ENCODE measurements at places on chromosomes 12 and 14.
A peak's percentile ranks its signal among the peaks of the same experiment; 100 is the strongest.

DNA sequence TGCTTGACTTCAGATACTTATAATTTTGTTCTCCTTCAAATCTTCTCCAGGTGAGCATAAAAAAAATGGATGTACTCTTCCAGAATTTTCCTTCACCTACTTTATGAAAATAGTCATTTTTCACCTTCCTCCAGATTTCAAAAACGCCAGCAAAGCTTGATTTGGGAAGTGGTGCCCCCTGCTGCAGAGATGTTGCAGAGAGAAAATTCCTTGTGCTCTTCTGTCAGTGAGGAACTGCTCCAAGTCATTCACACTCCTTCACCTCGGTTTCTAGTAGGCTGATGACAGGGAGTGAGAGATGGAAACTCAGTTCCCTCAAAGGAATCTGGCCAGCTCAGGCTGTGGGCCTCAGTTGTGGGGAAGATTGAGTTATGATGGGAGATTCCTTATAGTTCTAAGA, 24.2 kb upstream of the RNASE3 start:
- DNase-seq, result no peak

- DNase-seq, result peak; percentile 66
These were observed 24.2 kb downstream of the SH2B3 start for GRCh38 chr12:111429828-111430432.

- no peak for DNase-seq
These were observed 97.3 kb downstream of the ESR2 start for GRCh38 chr14:64196814-64197411.

DNA sequence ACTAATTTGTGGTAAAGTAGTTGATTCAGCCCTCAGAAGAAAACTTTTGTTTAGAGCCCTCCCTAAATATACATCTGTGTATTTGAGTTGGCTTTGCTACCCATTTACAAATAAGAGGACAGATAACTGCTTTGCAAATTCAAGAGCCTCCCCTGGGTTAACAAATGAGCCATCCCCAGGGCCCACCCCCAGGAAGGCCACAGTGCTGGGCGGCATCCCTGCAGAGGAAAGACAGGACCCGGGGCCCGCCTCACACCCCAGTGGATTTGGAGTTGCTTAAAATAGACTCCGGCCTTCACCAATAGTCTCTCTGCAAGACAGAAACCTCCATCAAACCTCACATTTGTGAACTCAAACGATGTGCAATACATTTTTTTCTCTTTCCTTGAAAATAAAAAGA, 2.7 kb downstream of the FZD10 start:
- DNase-seq, result no peak

DNA sequence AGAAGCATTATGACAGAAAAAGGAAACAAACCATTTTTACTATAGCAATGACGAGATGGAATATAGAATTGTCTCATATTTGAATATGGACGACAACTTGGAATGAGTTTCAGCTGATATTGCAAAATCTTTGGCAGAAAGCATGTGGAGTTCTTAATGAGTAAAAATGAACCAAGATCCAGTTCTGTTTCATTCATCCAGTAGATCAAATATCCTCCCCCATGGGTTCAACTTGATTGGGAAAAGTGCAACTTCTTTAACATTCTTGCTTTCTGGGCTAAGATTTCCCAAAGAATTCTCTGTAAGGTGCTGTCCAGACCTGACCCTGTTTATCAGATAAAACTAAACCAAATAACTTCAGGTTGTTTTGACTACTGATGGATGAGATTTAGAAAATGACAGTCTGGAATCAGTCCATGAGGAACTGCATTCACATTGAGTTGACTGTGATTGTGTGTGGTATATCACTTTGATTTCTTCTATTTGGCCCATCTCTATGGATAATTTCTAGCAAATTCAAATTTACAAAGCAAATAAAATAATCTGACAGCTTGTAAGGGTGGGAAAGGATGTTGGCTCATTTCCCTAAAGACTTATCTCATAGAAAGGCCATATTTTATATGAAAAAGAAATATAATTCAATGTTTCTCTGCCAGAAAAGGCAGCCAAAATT, 267.4 kb downstream of the ADAMTS20 start:
- no peak for DNase-seq

- no peak for DNase-seq
These were observed 25.5 kb downstream of the SCARB1 start for GRCh38 chr12:124837958-124838803.

DNA sequence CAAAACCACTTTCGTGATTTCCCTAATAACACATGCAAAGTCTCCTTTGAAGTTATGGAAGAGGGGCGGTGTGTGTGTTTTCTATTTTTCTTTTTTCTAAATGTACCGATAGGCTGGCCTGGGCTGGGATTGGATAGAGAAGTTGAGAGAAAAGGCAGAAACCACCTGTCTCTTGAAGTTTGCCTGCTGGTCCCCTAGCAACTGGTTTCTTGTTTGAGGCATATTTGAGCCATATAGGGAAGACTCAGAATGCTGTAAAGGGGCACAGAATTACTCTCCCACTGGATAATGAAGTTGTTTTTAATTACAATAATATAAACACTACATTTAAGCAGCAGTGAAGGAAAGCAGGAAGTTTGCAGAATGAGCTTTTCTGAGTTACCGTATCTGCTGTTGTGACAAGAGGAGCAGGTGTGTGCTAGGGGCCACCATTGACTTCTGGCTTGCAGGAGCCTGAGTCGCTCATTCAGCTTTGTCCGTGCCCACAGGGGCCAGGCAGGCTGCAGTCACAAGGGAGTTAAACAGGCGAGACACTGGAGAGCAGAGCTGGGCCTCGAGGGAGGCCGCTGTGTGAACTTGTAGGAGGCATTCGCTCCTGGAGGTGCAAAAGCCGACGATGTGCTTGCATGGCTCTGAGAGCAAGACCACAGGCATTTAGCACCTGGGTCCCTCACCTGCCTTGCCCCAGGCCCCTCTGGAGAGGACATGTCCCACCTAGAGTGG, 173.8 kb upstream of the RGS6 start:
- DNase-seq, result no peak

- DNase-seq, result no peak
These were observed 261.1 kb downstream of the AKAP6 start for GRCh38 chr14:32590157-32590556.

- no peak for DNase-seq
These were observed 29.8 kb downstream of the TECPR2 start for GRCh38 chr14:102392506-102392905.

GRCh38 chr14:80003138-80003537, 208.2 kb downstream of the DIO2 start:
- no peak for DNase-seq

DNA sequence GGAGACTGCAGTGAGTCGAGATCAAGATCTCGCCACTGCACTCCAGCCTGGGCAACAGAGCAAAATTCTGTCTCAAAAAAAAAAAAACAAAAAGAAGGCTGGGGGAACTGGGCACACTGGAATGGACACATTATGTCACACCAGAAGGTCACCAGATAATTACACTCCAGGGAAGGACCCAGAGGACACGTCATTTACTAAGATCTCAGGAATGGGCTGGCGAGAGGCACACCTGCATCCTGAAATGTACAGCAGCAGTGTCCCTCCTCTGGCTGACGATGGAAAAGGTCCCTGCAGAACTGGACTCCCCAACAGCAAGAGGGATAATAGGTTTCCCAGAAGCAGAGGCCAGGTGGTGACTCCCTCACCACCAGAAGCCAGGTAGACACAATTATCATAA, 243.5 kb downstream of the BCL11B start:
- no peak for DNase-seq

DNA sequence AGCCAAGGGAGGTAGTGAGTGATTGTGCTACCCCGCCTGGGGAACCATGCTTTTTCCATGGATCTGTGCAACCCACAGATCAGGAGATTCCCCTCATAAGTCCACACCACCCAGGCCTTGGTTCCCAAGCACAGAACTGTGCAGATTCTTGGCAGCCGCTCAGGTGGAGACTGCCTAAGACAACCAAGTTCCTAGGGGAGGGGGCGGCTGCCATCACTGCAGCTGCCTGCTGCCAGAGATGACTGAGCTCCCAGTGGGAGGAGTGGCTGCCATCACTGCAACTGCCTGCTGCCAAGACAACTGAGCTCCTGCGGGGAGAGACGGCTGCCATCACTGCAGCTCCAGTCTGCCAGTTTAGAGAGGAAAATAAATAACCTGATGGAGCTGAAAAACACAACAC, 138.3 kb upstream of the GARIN2 start:
- DNase-seq, result no peak

GRCh38 chr14:83379436-83379835, 1845.8 kb upstream of the SEL1L start:
- no peak for DNase-seq

- DNase-seq, result no peak
These were observed 82.6 kb downstream of the C2CD5 start for GRCh38 chr12:22461786-22462185.

GRCh38 chr12:42421844-42422779, 96.1 kb downstream of the PPHLN1 start:
- DNase-seq, result no peak

DNA sequence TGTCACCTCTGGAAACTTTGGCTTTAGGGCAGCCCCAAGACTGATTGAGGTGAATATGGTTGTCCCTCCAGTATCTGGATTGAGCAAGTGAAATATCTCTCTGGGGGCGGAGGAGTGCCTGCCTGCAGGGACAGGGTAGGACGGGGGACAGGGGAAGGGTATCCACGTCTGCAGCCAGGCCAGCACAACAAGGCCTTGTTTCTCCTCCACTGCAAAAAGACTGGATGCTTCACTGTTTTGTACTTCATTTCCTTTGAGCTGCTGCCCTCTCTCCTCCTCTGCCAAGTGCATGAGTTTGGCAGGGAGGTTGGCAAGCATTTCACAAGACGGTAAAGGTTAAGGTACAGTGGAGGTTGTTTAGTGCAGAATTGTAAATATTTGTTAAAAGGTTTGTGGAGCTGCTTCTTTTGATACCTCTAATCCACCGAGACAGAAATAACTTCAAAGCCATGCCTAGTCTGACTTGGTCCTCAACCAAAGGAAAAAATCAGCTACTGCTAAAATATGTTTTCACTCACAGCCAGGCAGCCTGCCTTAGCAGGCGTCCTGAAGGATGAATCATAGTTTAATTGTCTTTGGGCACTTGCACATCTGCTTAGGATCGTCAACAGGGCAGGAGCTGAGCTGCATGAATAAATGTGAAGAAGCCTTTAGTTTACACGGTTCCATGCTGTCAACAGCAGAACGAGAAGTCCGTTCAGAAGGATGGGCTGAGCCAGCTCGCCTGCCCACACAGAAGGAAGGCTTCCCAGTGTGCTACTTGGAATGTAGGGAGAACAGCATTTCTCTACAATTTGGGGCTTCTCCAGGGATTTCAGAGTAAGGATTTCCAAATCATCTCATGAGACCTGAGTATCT, 269.7 kb downstream of the TTC6 start:
- no peak for DNase-seq

DNA sequence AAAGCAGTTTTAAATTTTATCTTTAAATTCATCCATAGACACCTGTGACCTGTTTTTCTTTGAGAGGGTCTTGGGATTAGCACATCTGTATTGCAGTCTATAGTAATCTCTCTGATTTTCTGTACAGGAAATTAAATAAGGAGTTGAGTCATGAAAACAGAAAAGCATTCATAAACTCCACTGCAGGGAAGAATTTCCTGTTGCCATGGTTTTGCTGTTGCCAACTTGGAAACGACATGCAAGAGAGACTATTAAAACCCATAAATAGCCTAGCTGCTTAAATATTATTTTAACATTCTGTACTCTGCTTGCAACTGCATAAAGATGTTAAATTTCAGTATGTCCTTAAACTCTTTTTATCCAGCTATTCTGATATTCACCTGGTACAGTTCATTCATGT, 281.0 kb upstream of the RGS6 start:
- no peak for DNase-seq

GRCh38 chr12:89236748-89237383, 115.4 kb downstream of the DUSP6 start:
- DNase-seq, result no peak

- no peak for DNase-seq
These were observed 181.4 kb upstream of the PWP1 start for GRCh38 chr12:107503887-107504885.

GRCh38 chr12:29731591-29731990, 52.2 kb downstream of the TMTC1 start:
- no peak for DNase-seq

- DNase-seq, result no peak
These were observed 115.9 kb upstream of the TBX3 start for GRCh38 chr12:114799574-114800487.

GRCh38 chr12:13307143-13307816, 110.8 kb downstream of the EMP1 start:
- DNase-seq, result no peak

- no peak for DNase-seq
These were observed 330.5 kb downstream of the PAWR start for GRCh38 chr12:79360286-79360685.

DNA sequence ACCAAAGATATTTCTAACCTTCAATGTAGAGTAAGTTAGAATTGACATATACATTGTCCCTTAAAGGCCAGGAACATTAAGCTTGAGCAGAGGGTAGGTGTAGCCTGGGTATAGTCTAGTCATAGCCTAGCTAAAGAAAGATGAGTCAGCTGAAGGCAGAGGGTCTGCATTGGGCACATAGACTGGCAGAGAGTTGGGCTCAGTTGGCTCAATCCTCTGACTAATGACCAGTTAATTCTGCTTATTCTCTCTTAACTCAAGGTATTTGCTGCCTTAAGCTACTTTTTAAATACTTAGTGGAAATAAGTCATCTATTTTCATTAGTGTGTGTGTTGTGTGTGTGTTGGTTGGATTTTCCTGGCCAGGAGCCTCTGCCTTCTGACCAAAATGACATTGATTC, 467.1 kb downstream of the RAD51B start:
- DNase-seq, result no peak

- no peak for DNase-seq
These were observed 3.1 kb upstream of the GPX2 start for GRCh38 chr14:64945431-64946178.

DNA sequence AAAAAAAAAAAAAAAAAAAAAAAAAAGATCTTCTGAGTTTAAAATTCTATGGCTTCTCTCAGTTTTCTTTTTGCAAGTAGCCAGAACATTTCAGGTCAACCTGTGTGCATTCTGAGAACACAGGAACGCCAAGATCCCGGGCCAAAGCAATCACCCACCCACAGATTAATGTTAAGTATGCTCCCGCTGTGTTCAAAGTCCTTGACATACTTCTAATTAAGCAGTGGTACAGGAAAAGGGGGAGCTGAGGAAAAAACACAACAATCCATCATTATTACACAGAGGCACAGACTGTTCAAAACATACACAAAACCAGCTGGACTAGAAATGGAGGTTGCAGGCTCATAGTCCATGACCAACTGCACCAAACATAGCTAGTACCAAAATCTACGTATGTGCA, 2.8 kb downstream of the FBXO21 start:
- no peak for DNase-seq

Data from activated gamma-delta T cell treated with anti-CD3 and anti-CD28 coated beads, Interleukin-2, amount 50 U/mL, for 16 hours (primary cell).